ENCODE measurements at places on chromosomes 5 and 9. TPM values are rescaled to one million over a fixed set of nuclear protein-coding genes. Genes with fewer than 3 reads are reported as not detected.

Gene TTF1
- 38.2 TPM for total RNA-seq

Gene TAF11L8
- not detected for total RNA-seq

Gene SPATA31A3
- not detected for total RNA-seq

Gene TRIM32
- 15.0 TPM for total RNA-seq

Gene ZFP37
- total RNA-seq: 1.4 TPM

Gene STOM
- 31.7 TPM for total RNA-seq

Gene BRD3
- 32.7 TPM for total RNA-seq
